ENCODE measurements at places on chromosomes 3 and 15.

DNA sequence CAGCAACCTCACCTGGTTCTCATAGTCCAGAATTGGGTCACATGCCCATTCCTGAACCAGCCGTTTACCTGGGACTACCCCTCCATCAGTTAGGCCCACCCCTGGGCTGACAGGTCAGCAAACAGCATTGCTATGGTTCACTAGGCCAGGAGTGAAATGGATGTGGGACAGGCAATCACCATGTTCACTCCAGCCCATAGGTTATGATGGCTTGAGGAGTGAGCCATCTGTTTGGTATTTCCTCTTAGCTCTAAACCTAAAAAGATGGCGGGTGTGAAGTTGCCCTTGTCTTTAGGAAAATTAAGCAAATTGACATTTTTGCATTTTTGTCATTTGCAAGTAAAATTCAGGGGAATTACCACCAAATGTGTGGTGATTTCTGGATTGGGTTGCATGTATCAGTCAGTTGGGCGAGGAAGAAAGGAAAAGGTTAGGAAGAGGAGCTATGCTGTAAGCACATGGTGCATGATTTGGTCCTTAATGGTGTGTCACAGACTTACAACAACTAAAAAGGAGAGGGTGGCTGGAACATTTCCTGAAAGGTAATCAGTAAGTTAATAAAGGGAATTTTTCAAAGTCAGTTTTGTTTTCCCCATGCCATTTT lies 17.2 kb downstream of the NXPE3 start:
- DNase-seq: no peak

DNA sequence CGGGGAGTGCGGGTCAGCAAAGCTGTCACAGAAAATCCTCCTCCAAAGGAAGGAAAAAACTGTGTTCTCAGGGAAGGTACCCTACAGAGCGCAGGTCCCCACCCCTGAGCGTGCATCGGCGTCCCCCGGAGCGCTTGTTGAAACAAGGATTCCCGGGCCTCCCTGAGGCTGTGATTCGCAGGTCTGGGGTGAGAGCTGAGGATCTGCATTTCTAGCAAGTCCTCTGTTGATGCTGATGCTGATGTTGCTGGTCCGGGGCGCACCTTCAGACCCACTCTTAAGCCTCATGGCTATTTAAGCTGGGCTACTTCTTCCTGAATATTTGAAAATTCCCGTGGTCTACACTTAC lies 226.2 kb upstream of the IGF1R start:
- no peak for DNase-seq

GRCh38 chr3:115578331-115578730 lies 45.0 kb upstream of the GAP43 start:
- DNase-seq: no peak

- DNase-seq: no peak
These were observed 36.7 kb downstream of the ARHGEF3 start for GRCh38 chr3:56764904-56765547.

DNA sequence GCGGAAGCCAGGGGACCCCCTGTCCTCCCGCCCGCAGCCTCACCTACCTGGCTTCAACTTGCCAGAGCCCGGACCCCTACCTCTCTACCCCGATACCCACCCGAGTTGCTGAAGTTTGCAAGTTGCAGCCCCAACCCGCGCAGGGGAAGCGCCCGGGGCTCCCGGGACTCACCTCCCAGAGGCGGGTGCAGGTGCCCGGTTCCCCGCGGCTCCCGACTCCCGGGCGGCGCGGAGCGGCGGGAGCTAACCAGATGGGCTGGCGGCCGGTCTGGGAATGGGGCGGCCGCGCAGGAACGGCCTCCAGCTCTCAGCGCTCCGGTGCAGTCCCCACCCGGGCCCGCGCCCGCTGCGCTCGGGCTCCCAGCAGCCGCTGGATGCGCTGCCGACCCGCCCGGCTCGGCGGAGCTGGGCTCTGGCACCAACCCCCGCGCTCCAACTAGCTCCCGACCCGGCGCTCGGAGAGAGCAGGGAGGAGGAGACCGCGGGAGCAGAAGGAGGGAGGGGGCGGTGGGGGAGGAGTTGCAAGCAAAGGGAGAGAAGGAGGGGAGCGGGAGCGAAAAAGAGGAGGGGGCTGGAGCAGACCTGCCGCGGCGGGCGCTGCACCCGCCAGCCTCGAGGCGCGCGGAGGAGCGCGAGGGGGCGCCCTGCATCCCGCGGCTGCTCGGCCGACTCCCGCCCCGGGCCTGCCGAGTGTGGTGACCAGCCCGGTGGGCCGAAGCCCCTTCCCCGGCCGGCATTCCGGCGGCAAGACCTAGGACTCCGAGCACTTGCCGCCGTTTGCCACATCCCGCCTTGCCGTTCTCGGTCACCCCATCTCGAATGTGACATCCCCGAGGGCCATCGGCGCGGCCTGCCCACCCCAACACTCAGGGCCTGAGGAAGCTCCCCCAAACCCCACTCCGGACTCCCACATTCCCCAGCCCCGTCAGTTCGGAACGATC lies at the start of gene SEMA5B:
Gene SEMA5B (minus strand): TSS at position 472 of the 941 bp plus-strand sequence. CDS start 66,500 bp downstream, outside the sequence.
- DNase-seq: no peak

DNA sequence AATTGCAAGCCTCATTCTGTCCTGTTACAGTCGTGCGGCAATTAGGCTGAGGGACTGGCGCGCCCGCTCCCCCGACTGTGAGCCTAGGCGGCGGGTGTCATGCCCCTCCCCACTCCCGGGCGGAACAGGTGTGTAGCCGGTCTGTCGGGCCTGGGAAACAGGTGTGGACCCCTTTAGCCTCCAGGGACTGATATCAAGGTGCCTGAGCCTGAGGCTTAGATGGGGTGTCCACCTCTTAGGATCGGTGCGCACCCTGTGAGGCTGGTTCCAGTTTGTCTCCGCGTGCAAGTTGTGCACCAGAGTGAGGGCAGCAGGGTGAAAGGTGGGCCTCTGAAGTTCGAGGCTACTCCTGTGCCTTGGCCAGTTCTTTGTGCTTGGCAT lies 686 bp downstream of the VPS8 start:
- DNase-seq: no peak

DNA sequence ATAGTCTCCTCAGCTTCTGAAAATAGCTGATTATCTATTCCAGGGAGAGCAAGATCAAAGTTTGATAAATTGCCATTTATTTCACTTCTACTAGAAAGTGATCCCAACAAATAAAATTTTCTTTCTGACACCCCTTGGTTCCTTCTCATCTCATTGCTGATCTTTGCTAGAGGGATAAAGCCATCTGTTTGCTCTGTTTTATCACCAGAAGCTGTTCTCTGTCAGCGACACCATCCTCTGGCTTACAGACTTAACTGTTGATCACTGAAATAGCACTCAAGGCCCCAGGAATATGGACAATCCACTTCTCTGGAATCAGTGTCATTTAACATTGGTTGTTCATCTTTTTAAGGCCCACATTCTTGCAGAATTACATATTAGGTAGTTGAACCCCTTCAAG lies 219.0 kb downstream of the LSAMP start:
- no peak for DNase-seq

DNA sequence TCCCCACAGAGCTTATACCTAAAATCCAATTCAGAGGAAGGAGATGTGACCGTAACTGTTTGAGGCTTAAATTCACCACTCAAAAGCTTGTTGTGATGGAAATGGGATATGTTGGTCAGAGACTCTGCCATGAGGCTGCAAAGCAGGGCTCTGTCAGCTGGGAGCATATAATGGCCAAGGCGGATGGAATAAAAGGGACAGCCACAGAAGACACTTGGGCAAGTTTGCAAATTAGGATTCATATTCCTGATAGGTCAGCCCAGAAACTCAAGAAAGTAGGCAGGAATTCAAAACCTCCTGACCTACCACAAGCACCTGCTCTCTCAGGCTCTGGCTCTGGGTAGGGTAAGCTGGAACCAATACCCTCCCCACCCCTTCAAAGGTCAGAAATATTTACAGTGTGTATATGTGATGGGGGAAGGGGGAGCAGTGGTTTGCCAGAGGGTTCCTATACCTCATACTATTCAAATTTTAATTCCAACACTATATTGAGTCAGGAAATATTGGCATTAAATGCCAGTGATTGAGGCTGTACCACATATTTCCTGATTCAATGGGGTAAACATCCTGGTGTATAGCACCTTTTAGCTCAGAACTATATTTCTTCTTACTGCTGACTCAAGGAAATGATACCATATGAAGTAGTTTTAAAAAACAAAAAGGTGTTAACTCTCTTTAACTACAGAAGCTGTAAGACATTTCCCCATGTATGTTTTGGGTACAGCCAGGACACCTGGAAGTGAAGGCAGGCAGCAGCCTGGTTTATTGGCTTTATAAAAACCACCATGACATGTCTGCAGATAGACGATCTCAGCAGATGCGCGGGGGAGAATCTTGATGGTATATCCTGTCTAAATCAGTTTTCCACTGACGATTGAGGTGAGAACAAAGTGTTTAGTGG lies 19.2 kb downstream of the FYCO1 start:
- peak; percentile 52 for DNase-seq

DNA sequence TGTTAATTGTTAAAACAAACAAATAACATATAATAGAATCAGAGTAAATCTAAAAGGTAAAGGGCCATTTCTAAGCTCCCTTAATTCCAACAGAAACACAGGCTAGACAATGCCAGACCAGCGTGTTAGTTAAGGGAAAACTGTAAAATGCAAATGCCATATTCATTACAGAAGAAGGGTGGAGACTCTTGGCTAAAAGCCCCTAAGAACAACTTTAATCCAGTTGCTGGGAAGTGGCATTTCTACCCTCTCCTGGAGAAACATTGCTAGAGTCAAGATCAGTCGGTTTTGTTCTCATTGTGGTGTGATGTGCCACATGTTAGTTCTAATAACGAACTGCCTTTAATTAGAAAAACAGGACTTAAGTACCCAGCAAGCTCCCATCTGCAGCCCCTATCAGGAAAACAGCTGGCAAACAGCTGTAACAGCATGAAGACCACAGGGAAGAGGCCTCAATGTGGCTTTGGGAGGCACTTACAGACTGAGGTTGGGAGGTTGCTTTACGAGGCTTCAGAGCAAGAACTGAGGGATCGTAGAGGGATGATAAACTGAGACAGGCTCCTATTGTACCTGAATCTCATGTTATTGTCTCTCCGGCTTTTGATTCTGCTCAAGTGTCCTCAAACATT lies 1134.8 kb downstream of the ROBO1 start:
- no peak for DNase-seq

- DNase-seq: no peak
These were observed 27.6 kb downstream of the EAF1 start for GRCh38 chr3:15454965-15455364.

DNA sequence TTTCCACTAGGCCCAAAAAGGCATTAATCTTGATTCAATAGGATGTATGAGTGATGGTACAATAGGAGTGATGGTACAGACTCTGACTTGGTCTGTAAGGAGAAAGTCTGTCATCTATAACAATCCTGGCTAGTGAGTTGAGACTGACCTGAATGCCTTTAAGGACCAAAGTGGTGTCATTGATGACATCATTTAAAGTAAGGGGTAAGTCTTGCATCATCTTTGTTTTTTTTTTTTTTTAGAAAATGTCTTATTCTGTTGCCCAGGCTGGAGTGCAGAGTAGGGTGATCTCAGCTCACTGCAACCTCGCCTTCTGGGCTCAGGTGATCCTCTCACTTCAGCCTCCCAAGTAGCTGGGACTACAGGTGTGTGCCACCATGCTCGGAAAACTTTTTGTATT lies 5.6 kb upstream of the TMEM45A start:
- DNase-seq: no peak

DNA sequence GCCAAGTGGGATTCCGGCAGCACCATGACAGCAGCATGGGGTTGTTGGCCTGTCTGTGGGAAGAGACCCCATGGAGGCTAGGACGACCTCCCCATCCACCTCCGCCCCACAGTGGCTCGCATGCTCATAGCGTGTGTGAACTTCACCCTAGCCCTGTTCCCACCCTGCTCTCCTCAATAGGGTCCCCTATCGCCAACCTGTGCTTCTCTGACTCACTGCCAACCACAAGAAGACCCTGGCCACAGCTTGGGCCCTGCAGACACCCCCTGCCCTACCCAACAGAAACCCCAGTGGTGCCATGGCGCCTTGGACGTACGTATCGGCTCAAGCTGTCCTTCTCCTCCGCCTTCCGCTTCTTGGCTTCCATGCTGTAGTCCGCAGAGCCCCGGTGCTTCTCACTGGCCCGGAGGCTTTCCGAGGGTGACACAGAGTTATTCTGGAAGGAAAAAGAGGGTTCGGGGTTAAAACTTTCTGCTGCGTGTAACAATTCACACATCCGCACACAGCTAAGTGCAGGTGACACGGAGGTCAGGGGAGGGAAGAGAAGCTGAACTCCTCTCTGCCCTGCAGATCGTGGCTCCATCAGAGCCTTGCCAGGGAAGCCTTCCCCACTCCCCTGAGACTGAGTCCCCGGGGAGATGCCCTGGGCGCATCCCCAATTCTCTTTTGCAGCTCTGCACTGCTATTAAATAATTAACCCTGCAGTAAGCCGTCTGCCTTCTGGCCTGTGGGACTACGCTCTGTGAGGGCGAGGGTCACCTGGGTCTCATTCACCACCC lies 37.3 kb downstream of the TLE3 start:
- no peak for DNase-seq

- DNase-seq: no peak
These were observed 268.4 kb downstream of the IGSF11 start for GRCh38 chr3:118766306-118766669.

DNA sequence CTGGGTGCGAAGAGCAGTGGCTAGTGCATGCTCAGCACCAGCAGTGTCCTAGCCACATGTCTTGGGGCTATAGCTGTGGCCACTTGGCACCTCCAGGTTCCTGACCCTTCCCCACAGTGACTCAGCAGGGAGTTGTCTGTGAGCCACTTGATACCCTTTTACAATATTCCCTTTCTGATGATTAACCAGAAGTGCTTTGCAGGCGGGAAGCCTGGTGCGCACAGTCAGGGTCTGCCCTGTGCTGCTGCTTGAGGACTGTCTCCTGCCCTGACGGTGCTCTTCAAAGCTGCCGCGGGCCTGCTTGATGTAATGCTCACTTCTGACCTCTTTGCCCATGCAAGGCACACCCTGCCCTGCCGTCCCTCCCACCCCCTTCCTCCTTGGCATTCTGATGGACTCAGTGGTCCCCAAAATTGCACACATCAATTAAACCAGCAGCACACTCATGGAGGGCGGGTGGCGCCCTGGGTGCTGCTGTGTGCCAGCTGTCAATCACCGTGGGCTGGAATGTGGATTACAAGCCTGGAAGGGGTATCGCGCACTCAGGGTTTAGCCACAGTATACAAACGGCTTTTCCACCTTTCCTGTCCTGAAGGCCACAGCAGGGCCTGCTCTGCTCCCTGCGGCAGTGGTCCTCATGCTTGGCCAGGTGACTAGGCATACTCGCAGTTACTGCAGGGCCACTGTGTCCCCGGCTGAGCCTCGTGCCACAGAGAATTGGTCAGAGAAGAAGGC lies 40.9 kb upstream of the PCSK6 start:
- no peak for DNase-seq

- no peak for DNase-seq
These were observed 3.9 kb downstream of the RAB6B start for GRCh38 chr3:133891662-133892378.

GRCh38 chr3:89049119-89049518 lies 58.3 kb upstream of the EPHA3 start:
- DNase-seq: no peak

GRCh38 chr15:89728254-89728653 lies 22.8 kb downstream of the MESP1 start:
- DNase-seq: no peak

- no peak for DNase-seq
These were observed 277 bp downstream of the FMN1 start for GRCh38 chr15:33194237-33194636.

All from CD4-positive, alpha-beta T cell treated with Interleukin-2 at 100 ng/mL for 4 hours (primary cell).